Naive thymus-derived CD8-positive, alpha-beta T cell (primary cell): ENCODE measurements at places on chromosomes 3 and 15. TPM values are rescaled to one million over a fixed set of nuclear protein-coding genes. Genes with fewer than 3 reads are reported as not detected.

- H3K36me3 ChIP-seq = no peaks in the 10 kb centered on the region
- no peaks in the 10 kb centered on the region for H3K4me1 ChIP-seq
- H3K27me3 ChIP-seq = no peaks in the 10 kb centered on the region
- no peak for DNase-seq
- no peak overlapping the region for H3K4me3 ChIP-seq
Measured at GRCh38 chr3:47412842-47413520, 32.2 kb downstream of the PTPN23 start.

GRCh38 chr3:46905213-46905560 lies 27.7 kb downstream of the PTH1R start:
- no peaks in the 10 kb centered on the region for H3K27me3 ChIP-seq
- no peaks in the 10 kb centered on the region for H3K36me3 ChIP-seq
- H3K4me1 ChIP-seq = peaks cover 5% of the 10 kb centered on the region
- DNase-seq = no peak
- no peak overlapping the region for H3K27ac ChIP-seq

The MCF2L2 gene
- polyA plus RNA-seq = 0.06 TPM

The OIP5 gene
- polyA plus RNA-seq = 0.24 TPM

The GPR149 gene
- polyA plus RNA-seq = not detected

The TRPM1 gene
- polyA plus RNA-seq = not detected
